ENCODE measurements at places on chromosomes 3 and 15. TPM values are rescaled to one million over a fixed set of nuclear protein-coding genes. Genes with fewer than 3 reads are reported as not detected.
A peak's percentile ranks its signal among the peaks of the same experiment; 100 is the strongest.

Gene MUC13
- not detected for polyA plus RNA-seq

Gene TERC
- 0.76 TPM for polyA plus RNA-seq

Gene KLHL40
- polyA plus RNA-seq, result not detected

Gene TRMT10C
- 21.0 TPM for polyA plus RNA-seq

Gene ALPK3
- 0.12 TPM for polyA plus RNA-seq

Gene VEPH1
- polyA plus RNA-seq, result not detected

Gene SMCO1
- polyA plus RNA-seq, result not detected

Gene CHSY1
- polyA plus RNA-seq, result 3.0 TPM

Gene SNAPC5
- 30.2 TPM for polyA plus RNA-seq

Gene CCDC13
- 2.4 TPM for polyA plus RNA-seq

Gene RBPMS2
- not detected for polyA plus RNA-seq

Gene SOX2
- polyA plus RNA-seq, result not detected

Gene CD96
- polyA plus RNA-seq, result 0.03 TPM

Gene POC1A
- 1.6 TPM for polyA plus RNA-seq

Gene SLC28A1
- polyA plus RNA-seq, result not detected

Gene SOX14
- polyA plus RNA-seq, result not detected

- H3K4me3 ChIP-seq, result no peak overlapping the region
- H3K27ac ChIP-seq, result no peak overlapping the region
- H3K36me3 ChIP-seq, result peaks cover 54% of the 10 kb centered on the region
Observed at GRCh38 chr3:48863122-48863521, 15.4 kb upstream of the PRKAR2A start.

- H3K4me1 ChIP-seq, result peaks cover 61% of the 10 kb centered on the region
- no peak for DNase-seq
- no peak overlapping the region for H3K4me3 ChIP-seq
- H3K27ac ChIP-seq, result peak overlapping the region; percentile 93
Observed at GRCh38 chr15:50107157-50107556, 11.9 kb downstream of the ATP8B4 start.

- no peak for DNase-seq
- H3K27ac ChIP-seq, result no peak overlapping the region
- no peaks in the 10 kb centered on the region for H3K27me3 ChIP-seq
- no peaks in the 10 kb centered on the region for H3K4me1 ChIP-seq
Observed at GRCh38 chr15:54576298-54576935, 598.2 kb downstream of the UNC13C start.

- no peaks in the 10 kb centered on the region for H3K4me1 ChIP-seq
- no peak overlapping the region for H3K4me3 ChIP-seq
- no peak for DNase-seq
- H3K36me3 ChIP-seq, result no peaks in the 10 kb centered on the region
- H3K27me3 ChIP-seq, result no peaks in the 10 kb centered on the region
Observed at GRCh38 chr3:10400050-10400748, 79.3 kb upstream of the SEC13 start.

DNA sequence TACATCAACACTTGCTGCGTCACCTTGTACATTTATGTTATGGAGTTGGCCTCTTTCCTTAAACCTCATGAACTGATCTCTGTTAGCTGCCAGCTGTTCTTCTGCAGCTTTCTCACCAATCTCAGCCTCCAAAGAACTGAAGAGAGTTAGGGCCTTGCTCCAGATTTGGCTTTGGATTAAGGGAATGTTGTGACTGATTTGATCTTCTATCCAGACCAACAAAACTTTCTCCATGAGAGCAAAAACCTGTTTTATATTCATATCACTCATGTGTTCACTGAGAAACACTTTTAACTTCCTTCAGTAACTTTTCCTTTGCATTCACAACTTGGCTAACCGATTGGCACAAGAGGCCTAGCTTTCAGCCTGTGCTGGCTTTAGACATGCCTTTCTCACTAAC lies 1156.0 kb upstream of the CADM2 start:
- no peaks in the 10 kb centered on the region for H3K27me3 ChIP-seq
- no peaks in the 10 kb centered on the region for H3K4me1 ChIP-seq
- no peaks in the 10 kb centered on the region for H3K36me3 ChIP-seq
- H3K27ac ChIP-seq, result no peak overlapping the region

GRCh38 chr3:149678351-149678950 lies 20.6 kb upstream of the WWTR1 start:
- H3K27me3 ChIP-seq, result peaks cover 19% of the 10 kb centered on the region
- no peak for DNase-seq
- H3K27ac ChIP-seq, result no peak overlapping the region
- H3K4me3 ChIP-seq, result no peak overlapping the region
- no peaks in the 10 kb centered on the region for H3K36me3 ChIP-seq

DNA sequence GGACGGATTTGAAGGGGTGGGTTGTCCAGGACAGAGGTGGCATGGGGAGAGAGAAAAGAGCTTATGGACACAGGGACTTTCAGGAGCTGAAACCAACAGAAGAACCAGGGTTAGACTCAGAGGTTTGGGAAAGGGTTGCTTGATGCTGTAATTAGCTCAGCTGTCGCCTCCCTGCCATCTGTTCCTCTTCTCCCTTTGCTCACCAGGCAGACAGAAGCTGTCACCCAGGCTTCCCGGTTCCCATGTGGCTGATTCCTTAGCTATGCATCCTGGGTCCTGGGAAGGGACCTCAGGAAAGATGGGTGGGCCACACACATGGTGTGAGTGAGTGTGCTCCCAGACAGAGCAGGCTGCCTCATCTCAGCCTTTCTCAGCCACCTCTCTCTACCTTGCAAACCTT lies 14.1 kb downstream of the PTPN23 start:
- no peaks in the 10 kb centered on the region for H3K27me3 ChIP-seq
- no peak overlapping the region for H3K27ac ChIP-seq
- H3K4me3 ChIP-seq, result no peak overlapping the region
- H3K36me3 ChIP-seq, result peaks cover 67% of the 10 kb centered on the region
- DNase-seq, result no peak

GRCh38 chr3:77329116-77329515 lies 289.2 kb downstream of the ROBO2 start:
- DNase-seq, result no peak
- no peaks in the 10 kb centered on the region for H3K27me3 ChIP-seq
- no peak overlapping the region for H3K27ac ChIP-seq
- no peaks in the 10 kb centered on the region for H3K36me3 ChIP-seq
- H3K4me1 ChIP-seq, result no peaks in the 10 kb centered on the region

- no peak overlapping the region for H3K4me3 ChIP-seq
- H3K36me3 ChIP-seq, result peaks cover 99% of the 10 kb centered on the region
- peak overlapping the region; percentile 41 for H3K27ac ChIP-seq
- H3K27me3 ChIP-seq, result no peaks in the 10 kb centered on the region
- no peak for DNase-seq
Observed at GRCh38 chr3:9690451-9691450, 12.9 kb upstream of the CPNE9 start.

DNA sequence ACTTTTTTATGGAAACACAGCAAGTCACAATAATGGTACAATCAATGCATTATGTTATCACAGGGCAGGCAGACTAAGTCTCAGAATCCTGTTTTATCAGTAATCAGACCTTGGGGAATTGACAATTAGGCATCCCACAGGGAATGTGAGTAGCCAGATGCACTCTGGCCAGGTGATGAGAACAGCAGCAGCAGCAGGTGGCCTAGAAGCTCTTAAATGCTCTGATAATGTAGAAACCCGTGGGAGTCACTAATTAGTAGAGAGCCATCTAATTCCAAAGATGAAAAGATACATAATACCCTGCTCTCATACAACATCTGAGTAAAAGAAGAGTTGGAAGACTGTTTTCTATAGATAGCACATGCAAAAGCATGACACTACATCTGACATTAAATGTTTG lies 12.6 kb downstream of the CEP152 start:
- H3K27ac ChIP-seq, result peak overlapping the region; percentile 22
- H3K4me1 ChIP-seq, result peaks cover 22% of the 10 kb centered on the region
- H3K4me3 ChIP-seq, result no peak overlapping the region
- H3K27me3 ChIP-seq, result no peaks in the 10 kb centered on the region
- no peak for DNase-seq

- H3K27me3 ChIP-seq, result no peaks in the 10 kb centered on the region
- no peaks in the 10 kb centered on the region for H3K4me1 ChIP-seq
- no peak for DNase-seq
- H3K27ac ChIP-seq, result no peak overlapping the region
Observed at GRCh38 chr3:124172283-124172682, 180.4 kb upstream of the ROPN1 start.

DNA sequence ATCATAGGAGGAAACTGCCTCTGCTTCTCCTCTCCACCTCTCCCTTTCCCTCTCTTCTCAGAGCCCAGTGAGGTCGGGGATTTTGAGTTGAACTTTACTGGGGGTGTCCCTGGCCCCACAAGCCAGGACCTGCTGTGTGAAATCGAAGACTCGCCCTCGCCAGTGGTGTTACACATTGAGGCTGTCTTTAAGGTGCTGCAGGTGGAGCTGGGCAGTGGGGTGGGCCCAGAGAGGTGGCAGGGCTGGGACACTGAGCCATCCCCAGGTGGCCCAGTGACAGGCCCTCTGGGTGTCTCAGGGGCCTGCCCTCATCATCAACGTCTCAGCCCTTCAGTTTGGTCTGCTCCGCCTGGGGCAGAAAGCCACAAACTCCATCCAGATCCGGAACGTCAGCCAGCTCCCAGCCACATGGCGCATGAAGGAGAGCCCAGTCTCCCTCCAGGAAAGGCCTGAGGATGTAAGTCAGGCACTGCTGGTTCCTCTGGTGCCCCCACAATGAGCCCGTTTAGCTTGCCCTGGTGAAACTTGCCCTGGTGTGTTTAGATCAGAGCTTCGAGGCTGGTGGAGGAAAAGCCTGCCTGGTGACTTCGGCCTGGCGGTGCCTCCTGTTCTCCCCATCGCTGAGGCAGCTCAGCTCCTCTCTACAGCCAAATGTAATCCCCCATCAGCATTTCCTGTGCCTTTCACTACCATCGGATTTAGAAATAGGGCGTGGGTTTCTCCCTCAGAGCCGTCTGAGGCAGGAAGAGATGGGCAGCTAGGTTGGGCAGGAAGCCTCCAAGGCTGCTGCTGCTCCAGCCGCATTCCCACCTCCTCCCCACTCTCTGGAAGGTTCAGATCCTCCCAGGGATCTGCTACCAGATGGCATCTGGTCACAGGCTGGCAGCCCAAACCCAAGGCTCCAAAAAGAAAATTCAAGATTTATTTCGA lies 39.2 kb downstream of the ACAA1 start:
- DNase-seq, result peak; percentile 2
- H3K36me3 ChIP-seq, result no peaks in the 10 kb centered on the region
- H3K4me1 ChIP-seq, result peaks cover 12% of the 10 kb centered on the region
- no peaks in the 10 kb centered on the region for H3K27me3 ChIP-seq
- H3K4me3 ChIP-seq, result no peak overlapping the region
- no peak overlapping the region for H3K27ac ChIP-seq

DNA sequence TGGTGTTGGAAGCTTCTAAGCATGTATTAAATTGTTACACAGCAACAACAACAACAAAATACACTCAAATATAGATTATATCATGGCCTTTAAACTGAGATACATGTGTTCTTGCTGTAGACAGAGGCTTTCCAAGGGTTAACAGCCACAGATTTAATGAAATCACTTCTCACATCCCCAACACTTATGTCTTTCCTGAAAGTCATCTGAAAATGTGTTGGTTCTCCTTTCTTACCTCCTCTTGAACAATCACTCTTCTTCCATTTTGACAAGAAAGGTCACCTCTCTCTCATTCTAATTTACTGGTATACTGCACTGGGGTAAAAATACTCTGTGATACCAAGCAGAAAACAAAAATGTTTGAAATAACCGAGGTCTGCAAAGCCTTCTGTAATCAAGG lies 507.3 kb upstream of the KCNMB2 start:
- H3K4me3 ChIP-seq, result no peak overlapping the region
- no peak for DNase-seq
- no peaks in the 10 kb centered on the region for H3K27me3 ChIP-seq
- no peaks in the 10 kb centered on the region for H3K4me1 ChIP-seq

GRCh38 chr15:47733085-47733484 lies 15.8 kb downstream of the SEMA6D start:
- no peak overlapping the region for H3K4me3 ChIP-seq
- no peaks in the 10 kb centered on the region for H3K4me1 ChIP-seq
- H3K27ac ChIP-seq, result no peak overlapping the region
- no peak for DNase-seq

DNA sequence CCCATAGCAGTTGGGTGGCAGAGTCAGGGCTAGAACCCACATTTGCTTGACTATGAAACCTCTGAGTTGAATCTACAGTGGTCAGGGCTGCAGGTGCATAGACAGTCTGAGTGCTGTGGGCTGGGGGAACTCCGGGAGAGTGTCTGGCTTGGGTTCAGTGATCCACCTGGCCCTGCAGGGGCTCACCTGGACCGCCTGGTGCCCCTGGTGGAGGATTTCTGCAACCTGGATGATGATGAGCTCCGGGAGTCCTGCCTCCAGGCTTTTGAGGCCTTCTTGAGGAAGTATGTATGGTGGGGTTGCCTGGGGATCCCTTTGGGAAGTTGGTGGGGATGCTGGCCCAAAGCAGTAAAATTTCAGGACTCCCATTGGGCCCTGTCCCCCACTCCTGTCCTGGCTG lies 16.3 kb downstream of the CAND2 start:
- H3K4me3 ChIP-seq, result no peak overlapping the region
- peaks cover 6% of the 10 kb centered on the region for H3K27me3 ChIP-seq
- H3K27ac ChIP-seq, result no peak overlapping the region
- H3K36me3 ChIP-seq, result no peaks in the 10 kb centered on the region
- no peak for DNase-seq

Measured in CD14-positive monocyte (primary cell).